ENCODE measurements at places on chromosomes 7 and 10.

- no peak for DNase-seq
Measured at GRCh38 chr10:62225362-62225761, 43.3 kb downstream of the RTKN2 start.

- DNase-seq = no peak
Measured at GRCh38 chr7:129702316-129702715, 90.8 kb downstream of the NRF1 start.

DNA sequence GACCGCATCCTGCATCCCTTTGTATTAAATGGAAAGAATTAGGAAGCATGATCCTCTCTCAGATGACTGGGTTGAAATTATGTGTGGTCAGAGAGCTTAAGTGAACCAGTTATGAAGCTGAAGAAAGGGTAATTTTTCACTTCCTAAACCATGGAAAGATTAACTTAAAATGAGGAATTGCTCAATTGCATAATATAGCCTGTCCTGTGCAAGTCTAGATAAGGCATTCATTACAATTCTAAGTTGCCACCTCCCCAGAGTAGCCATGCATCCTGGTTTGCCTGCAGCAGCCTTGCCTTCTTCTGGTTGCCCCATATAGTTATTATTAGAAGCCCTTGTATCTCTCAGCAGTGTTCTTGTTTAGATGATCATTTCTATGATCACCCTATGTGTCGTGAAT is 45.3 kb downstream of the STARD3NL start:
- no peak for DNase-seq

GRCh38 chr10:42888504-42889095 is 106.0 kb downstream of the BMS1 start:
- DNase-seq = no peak

DNA sequence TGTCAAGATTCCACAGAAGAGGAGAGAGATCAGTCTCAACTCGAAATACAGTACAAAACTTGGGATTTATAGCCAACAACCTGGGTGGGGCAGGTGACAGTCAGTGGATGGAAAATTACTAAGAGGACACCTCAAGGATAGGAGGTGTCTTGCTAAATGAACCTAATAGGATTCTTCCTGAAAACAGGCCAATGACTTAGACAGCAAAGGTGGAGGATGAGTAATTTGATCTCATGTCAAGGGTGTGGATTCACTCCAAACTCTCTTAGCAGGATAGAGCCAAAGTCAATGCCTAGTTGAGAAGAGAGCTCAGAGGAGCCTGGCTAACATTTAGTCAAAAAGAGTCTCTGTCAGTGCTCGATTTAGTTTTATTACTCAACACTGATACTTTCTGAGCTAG is 106.7 kb upstream of the INSYN2A start:
- DNase-seq = no peak

DNA sequence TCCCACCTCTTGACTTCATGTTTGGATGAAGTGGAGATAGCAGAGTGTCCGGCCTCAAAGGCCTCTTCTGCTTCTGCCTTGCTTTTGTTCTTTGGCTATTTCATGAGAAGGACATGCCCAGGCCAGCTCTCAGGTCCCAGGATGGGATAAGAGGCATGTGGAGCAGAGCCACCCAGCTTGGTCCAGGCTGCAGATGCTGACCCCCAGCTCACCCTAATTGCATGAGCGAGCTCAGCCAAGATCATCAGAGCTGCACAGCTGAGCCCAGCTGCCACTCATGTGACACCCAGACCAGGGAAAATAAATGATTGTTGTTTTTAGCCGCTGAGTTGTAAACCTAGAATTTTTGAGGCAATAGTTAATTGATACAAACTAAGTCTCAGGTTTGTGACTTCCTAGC is 230.0 kb downstream of the PHF14 start:
- no peak for DNase-seq

DNA sequence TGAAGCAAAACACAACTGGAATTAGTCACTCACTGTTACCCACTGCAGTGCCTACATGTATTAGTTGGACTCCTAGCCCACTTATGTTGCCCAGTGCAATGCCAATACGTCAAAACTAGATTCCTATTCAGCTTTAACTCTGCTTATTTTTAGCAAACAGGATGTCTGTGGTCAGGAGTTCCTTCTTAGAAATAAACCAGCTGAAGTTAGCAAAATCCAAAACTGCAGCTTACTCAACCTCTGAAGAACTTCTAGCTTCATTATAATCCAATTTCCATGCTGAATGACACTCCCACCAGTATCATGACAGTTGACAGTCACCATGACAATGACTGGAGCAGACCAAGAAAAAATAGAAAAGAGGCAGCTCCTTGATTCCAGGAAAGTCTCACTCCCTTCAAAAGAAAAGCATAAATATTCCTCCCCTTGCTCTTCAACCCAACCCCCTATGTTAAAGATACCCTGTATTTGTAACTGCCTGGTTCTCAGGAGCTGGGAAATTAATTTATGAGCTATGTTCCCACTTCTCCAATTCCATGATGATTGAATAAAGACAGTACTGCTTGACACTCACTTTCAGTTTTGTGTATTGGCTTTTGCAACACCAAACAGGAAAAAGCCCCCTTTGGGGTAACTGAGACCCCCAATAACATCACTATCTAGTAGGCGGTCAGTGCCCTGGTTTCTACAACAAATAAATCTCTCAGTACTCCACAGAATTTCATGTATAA is 327.4 kb downstream of the SORCS1 start:
- no peak for DNase-seq

- DNase-seq = no peak
Measured at GRCh38 chr7:69683002-69683401, 84.7 kb downstream of the AUTS2 start.

DNA sequence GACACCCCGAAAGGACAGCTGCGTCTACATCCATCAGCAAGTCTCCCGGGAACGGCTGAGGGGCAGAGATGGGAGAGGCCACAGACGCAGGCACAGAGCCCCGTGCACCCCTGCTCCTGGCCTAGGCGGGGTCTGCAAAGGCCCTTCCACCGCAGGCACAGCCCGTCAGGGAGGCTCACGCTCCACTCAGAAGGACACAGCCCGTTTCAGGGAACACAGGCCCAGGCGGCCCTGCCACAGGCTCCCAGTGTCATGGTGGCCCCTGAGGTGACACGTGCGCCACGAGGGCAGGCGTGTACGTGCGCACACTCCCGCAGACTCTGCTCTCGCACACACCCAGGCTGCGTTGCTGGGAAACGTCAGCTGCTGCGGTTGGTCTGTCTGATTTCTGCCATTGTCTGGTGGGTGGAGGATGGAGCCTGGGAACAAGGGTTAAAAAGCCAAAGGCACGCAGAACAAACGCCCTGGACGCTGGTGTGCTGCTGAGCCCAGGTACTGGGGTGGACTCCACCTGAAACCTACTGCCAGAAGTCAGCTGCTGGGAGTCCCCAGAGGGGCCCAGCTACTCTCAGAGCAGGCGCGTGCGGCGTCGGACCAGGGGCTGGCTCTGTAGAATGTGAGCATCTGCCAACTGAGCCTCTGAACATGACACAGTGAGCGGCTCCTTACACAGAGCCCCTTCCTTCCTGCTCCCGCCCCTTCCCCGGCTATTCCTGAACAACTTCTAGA is 13.1 kb downstream of the GPER1 start:
- no peak for DNase-seq

DNA sequence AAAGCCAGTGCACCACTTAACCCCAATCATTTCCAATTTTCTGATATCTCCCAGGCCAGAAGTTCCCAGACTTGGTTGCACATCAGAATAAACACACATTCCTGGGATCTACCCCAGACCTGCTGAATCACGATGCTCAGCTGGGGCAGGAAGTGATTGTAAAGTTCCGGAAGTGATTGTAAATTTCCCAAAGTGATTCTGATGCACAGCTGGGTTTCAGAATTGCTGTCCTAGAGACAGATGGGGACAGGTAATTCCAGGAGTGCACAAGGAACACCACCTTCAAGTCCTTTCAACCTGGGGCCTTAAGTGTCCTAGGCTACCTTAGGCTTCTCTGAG is 104.2 kb upstream of the EEPD1 start:
- no peak for DNase-seq

DNA sequence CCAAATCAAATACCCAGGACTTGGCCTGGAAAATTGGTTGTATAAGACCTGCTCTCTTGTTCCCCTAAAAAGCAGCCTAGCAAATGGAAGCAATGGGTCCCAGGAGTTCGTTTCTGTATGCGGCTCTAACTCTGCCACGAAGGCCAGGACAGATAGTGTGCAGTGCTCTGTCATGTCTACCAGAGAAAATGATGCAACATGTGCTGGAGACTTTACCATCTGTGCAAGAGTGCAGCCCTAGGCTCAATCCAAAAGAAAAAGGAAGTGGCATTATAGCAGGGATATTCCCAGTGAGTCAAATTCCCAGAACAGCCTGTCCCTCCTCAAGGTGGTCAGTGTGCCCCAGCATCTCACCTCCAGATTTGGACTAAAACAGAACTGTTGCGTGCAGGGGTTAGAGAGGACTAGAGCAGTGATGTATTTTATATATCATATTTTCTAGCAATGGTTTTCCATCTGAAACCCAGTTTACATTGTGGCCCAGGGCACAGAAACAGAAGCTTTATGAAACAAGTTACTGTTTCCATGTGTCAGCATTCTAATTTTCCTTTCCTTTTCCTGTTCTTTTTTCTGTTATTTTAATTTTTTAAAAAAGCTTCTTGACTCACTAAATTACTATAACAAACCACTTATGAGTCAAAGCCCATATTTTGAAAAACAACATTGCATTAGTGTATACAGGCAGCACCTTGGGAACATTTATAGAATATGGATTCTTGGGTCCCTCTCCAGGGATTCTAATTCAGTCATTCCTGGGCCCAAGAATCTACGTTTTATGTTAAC is 311.2 kb downstream of the RNLS start:
- DNase-seq = no peak
